ENCODE measurements at places on chromosomes 3 and 15.

GRCh38 chr3:52402101-52402521 is 42.8 kb downstream of the SEMA3G start:
- no peak for DNase-seq

- DNase-seq = no peak
Measured at GRCh38 chr3:16837602-16838001, 47.2 kb upstream of the PLCL2 start.

GRCh38 chr15:71743861-71744382 is 66.4 kb upstream of the NR2E3 start:
- DNase-seq = peak; percentile 22

- no peak for DNase-seq
Measured at GRCh38 chr15:52117549-52117948, 5.0 kb upstream of the BCL2L10 start.

DNA sequence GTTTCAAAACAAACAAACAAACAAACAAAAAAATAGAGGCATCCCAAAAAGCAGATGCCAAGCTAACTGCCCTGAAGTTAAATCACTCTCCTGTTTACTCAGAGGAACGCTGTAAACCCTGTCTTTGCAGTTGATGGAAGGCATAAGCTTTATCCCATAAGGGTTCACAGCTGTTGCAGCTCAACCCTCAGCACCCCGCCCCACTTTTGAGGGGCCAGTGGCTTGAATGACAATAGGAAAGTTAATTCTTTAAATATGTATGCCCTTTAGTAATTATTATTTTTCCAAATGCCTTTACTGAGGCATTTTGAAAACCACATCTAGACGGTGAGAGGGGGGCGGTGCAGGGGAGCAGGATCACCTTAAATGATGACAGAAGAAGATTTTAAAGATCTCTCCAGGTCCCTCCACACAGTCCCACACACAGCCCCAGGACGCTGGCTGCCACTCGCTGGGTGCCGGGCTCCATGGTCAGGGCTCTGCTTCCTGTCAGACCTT is 272.1 kb downstream of the FAM43A start:
- DNase-seq = no peak

GRCh38 chr3:25084016-25084415 is 344.0 kb upstream of the RARB start:
- DNase-seq = no peak

DNA sequence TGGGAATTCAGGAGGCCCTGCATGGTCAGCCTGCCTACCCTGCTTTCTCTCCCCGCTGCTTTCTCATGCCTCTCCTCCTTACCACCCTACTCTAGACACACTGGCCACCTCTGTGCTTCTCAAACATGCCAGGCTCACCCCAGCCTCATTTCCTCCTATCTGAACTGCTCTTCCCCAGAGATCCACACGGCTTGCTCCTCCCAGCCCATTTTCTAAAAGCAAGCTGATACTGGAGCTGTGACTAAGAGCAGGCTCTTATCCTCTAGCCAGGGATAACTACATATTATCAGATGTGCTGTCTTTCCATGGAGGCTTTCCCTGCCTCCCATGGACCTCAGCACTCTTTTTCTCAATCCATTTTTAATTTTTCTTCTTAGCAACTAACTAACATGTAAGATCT is 85.9 kb downstream of the BOC start:
- DNase-seq = no peak

GRCh38 chr3:27542476-27542875 is 58.3 kb upstream of the SLC4A7 start:
- no peak for DNase-seq

GRCh38 chr3:122186372-122186771 is 2.9 kb downstream of the CASR start:
- DNase-seq = no peak

GRCh38 chr15:70382009-70382749 is 284.5 kb upstream of the TLE3 start:
- no peak for DNase-seq

GRCh38 chr15:100001405-100001804 is 268.2 kb upstream of the LYSMD4 start:
- no peak for DNase-seq

DNA sequence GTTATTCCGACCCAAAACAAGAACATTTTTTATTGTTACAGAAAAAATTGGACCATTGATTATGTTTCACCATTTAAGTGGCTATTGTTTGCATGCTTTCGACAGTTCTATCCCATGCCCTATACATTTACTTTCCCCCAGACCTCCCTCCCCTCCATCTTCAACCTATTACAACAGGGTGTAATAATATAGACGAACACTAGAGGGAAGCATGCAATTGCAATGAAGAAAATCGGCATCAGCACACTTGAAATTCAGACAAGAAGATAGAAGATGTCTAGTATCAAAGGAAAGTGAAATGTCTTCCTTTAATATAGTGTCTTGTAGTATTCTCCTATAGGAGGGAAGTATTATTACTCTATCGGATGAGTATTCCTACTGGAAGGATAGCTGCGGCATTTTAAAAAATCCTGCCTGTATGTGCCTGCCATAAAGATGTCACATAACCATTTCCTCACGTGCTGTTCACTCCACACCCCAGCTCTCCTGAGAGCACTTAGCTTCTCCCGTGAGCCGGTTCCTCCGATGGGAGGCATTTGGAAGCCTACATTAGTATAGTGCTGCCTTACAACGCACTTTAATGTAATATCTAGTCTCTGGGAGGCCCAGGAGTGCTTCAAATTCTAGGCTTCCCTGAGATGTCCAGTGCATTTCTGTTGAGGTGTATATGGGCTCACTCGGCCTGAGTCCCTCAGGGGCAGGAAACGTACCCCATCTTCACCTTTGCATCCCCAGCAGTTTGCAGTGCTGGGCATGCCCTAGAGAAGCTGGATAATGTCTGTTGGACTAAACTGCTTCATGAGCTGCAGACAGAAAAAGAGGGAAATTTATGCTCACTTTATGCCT is 17.8 kb upstream of the ERICH6 start:
- no peak for DNase-seq

GRCh38 chr3:15819576-15819975 is 21.8 kb upstream of the ANKRD28 start:
- DNase-seq = no peak

GRCh38 chr3:43171748-43172147 is 65.9 kb upstream of the POMGNT2 start:
- DNase-seq = no peak

DNA sequence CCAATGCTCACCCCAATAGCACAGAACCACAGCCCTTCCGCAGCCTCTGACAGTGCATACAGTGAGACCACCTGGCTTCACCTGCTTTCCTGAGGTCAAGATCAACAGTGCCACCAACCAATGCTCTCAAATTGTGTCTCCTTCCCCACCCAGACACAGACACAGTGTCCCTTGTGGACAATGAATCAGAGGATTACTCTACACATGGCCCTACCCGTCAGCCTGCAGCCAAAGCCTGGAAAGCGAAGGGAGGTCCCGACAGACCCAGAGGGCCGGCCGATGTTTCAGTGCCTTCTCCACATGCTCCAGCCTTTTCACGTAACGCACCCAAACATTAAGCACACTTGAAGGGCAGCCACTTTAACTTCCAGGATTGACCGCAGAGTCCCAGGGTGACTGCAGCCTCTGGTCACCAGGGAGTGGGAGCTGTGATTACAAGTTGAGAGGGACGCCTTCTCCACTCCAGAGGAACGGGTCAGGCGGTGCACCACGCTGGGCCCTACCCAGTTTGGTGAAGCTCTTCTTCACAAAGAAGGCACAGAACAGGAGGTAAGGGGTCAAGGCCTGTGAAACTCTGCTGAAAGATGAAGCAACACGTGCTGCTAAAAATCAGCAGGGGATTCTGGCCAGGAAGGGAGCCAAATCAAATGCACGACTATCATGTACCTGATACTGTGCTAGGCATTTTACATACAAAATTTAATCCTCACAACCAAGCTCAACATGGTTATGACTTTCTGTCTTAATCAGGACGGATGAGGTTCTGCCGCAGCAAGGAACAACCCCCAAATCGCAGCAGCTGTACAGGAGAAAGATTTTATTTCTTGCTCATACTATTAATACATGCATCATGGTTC is 17.2 kb downstream of the KLHL25 start:
- DNase-seq = no peak

DNA sequence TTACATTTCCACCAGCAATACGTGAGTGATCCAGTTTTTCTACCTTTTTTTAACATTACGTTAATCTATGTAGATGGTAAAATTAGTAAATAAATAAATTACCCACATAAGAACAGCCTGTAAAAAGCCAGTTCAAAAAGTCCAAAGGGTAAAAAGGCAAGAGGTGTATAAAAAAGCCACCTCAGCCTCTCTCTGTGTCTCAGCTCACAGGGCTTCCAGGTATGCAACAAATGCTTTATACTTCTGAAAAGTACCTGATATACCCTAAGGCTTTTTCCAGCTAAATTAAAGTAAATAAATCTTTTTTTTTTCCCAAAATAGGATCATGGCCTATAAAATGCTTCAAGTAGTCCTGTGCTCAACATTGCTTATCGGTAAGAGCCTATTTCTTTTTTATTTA is at the start of gene C3orf85:
Gene C3orf85 (plus strand): TSS at position 197 of the 400 bp plus-strand sequence. CDS start 129 bp downstream, at position 326.
- DNase-seq = no peak

GRCh38 chr15:76575274-76575673 is 238.7 kb downstream of the ISL2 start:
- no peak for DNase-seq

DNA sequence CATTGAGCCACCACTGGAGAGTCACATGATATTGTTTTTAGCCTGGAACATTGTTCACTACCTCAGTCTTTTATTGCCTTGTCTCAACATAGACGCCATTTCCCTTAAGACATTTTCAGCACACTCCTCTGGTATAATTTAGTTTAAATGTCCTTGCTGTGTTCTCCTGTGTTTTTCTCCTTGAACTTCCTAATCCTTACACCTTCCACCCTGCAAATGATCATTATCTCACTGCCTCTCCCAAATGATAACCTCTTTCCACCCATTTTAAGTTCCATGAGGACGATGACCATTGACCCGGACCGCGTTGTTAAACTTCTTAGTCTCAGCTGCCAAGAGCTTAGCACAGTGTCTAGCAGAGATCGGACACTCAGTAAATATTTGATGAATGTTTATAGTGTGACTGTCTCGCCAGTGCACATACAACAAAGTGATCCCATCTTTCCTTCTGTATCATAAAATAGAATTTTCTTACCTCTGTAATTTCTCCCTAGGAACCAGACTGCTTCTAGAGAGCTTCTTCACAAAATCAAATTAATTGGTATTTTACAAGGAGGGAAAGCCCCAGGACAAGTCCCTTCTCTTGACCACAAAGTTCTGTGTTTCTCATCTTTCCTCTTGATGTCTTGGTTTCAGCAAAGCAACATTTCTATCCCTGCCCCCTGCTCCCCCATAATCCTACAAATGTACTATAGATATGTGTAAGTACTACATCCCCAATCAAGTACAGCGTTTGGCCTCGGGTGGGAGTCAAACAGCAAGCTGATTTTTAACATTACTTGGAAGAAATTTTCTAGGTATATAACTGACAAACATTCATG is 429.6 kb downstream of the LPP start:
- DNase-seq = no peak

DNA sequence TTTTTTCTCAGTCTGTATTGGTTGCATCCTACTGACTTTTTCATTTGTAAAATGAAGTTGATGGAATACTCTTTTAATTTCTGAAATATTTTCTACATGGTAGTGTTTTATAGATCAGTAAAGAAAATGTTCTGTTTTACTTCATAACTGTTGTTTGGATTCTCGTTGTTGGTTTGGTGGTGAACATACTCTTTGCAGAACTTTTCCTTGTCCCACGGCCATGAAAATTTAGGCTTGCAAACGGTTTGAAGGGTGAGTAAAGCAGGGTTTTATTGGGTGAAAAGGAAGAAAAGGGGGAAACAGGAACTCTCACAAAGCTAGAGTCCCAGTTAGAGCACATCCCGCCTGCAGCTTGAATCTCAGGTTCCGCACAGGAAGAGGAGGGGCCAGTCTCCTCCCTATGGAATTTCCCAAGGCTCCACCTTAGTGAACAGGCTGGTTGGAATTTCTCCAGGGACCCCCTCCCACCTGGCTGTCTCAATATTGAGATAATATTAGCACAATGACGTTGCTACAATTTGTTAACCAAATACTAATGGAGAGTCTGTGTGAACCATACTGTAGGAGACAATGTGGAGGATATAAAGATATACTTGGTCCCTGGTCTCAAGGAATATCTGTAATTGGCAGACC is 5.6 kb downstream of the PDCD6IP start:
- no peak for DNase-seq

DNA sequence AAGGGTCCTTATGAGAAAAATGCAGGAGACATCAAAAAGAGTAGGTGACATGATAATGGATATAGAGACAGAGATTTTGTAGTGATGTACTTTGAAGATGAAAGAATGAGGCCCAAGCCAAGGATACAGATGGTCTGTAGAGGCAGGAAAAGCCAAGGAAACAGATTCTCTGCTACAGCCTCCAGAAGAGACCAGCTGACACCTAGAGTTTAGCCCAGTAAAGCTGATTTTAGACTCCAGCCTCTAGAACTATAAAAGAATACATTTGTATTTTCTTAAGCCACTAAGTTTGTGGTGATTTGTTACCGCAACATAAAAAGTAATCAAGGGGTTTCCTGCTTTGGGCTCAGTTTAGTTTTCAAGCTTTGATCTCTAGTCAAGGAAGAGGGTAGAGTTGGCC is 64.8 kb downstream of the STRIT1 start:
- no peak for DNase-seq

DNA sequence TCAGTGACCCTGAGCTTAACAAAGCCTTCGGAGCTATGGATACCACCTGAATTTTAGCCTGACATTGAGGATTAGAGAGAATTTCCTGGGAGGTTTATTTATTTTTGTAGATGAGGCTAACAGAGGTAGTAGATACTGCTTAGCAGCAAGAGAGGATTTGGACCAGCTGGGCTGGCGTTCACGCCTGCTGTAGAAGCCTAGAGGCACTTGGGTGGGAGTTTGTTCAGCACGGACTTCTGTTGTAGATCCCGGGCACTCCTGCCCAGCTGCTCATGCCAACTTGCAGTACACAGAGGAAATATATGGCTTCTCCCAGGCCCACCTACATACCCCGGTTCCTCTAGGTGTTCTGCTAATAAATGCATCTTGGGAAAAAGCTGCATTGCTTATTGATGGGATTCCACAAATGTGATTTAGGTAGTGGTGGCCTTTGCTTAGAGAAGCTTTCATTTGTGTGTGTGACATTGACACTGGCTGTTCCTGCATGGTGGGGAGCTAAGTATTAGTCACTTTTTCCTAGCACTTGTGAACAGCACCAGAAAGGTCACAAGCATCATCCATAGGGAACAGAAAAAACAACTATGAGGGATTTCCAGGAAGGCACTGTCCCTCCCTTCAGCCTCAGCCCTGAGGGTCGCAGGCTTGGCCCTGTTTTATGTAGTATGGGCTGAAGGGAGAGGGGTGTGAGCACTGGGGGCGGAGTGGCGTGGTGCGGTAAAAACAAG is 324.8 kb upstream of the LRRFIP2 start:
- no peak for DNase-seq

DNA sequence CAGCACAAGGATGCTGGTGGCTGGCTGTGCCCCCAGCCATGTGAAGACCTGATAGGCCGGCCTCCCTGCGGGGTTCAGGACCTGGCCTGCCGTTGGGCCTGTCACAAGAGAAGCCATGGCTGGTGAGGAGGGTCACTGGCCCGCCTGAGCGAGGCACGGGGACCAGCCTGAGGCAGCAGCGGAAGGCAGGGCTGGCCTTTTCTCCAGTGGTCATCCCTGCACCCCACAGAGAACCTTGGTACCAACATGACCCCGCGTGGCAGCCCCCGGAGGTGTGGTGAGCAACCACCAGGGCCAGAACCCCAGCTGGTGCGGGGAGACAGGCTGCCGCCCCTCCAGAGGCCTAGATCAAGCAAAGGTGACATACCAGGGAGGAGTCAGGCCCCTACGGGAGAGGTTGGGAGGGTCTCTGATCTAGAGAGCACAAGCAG is 134.1 kb upstream of the MEF2A start:
- no peak for DNase-seq

GRCh38 chr3:122691195-122691594 is 10.6 kb downstream of the PARP14 start:
- DNase-seq = no peak

Measured in activated T-helper 1 cell treated with anti-CD3 and anti-CD28 coated beads, Interleukin-2, amount 50 U/mL, for 16 hours (primary cell).